Activated CD4-positive, alpha-beta T cell treated with anti-CD3 and anti-CD28 coated beads for 24 hours (primary cell): ENCODE measurements at places on chromosomes 2 and 18.

DNA sequence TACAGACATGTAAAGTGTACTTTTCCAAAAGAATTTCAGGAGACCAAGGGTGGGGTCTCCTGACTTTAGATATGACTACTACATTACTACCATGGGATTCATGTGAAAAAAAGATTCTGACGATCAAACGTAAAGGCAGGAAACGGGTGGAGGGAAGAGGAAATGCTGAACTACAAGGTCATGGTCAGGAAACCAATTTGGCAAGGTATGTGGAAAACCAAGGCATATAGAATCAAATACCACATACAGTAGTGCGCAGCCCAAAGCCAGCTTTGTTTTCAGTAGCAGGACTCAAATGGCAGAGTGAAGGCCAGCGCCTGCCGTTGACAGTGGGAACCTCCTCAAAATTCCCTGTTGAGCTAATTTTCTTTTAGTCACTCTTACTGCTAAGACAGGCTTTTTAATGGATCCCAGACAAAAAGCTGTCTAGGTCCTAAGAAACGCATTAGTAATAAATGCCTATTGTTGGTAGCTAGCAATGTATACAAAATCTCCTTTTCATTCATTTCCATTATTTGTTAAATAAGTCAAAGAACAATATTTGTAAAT, 57.6 kb upstream of the SERTAD2 start:
- no peak for DNase-seq

- DNase-seq: no peak
Measured at GRCh38 chr2:58645017-58645416, 403.9 kb upstream of the FANCL start.

DNA sequence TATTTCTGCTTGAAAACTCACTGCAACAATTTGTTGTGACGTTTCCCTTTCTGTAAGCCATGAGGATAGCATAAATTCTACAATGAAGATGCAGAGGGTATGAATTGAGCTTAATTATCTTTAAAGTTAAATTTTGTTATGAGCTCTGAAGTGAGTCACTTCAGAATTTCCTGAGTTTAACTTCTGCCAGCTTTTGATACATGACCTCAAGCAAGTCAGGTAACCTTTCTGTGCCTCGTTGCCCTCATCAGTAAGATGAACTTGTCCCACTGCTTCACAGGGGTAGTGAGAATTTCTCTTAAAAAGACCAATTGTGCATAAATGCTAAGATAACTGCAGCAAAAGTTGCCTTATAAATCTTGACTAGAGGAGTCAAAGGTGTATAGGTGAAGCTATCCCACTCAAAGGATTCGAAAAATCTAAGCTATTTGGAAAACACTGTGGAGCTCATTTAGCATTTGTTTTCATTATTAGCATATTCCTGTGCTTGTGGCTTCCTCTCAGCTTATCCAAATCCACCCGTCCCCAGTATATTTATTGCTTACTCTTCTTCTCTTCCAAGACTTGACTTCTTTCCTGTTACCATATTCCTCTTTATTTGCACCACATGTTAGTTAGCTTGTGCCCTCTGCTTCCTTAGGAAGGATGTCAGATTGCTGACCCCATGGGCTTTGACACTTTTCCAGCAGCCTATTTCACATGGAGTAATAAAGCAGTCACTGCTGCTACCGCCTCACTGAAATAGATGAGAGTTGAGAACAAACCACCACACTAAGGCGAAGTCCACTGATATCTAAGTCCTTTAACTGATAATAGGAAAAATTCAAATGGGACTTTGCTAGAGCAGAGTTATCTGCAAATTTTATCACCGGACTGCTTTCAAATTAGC, 428.6 kb downstream of the ERBB4 start:
- DNase-seq: no peak

- DNase-seq: no peak
Measured at GRCh38 chr2:174193737-174194136, 54.6 kb downstream of the OLA1 start.

GRCh38 chr18:75323821-75324585, 103.5 kb downstream of the SMIM21 start:
- no peak for DNase-seq

GRCh38 chr2:204065566-204065965, 129.0 kb downstream of the ICOS start:
- no peak for DNase-seq

DNA sequence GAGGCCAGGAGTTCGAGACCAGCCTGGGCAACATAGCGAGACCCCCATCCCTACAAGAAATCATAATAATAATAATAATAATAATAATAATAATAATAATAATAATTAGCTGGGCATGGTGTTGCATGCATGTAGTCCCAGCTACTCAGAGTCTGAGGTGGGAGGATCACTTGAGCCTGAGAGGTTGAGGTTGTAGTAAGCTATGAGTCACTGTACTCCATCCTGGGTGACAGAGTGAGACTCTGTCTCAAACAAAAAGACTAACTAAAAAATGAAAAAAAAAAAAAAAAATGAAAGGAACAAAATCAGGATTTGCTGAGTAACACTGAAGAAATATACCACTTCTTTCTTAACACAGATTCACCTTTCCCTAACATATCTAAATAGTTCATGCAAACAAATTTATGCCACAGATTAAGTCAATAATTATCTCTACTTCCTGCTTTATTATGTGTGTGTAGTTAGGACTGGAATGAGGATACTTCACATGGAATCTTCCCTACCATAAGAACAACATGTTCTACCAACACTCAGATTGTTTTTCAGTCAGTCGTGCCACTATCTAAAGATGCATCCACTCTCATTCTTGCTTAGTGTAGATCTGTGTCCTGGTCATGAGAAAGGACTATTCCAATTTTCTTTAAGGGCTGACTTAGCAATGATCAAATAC, 928.7 kb downstream of the SLC4A3 start:
- no peak for DNase-seq
